Activated CD8-positive, alpha-beta memory T cell treated with anti-CD3 and anti-CD28 coated beads, Interleukin-2, amount 10 ng/mL, durations not matched to agents 7 days and 5 days (primary cell): ENCODE measurements at places on chromosomes 12 and 14. TPM values are rescaled to one million over a fixed set of nuclear protein-coding genes. Genes with fewer than 3 reads are reported as not detected.
A peak's percentile ranks its signal among the peaks of the same experiment; 100 is the strongest.

DNA sequence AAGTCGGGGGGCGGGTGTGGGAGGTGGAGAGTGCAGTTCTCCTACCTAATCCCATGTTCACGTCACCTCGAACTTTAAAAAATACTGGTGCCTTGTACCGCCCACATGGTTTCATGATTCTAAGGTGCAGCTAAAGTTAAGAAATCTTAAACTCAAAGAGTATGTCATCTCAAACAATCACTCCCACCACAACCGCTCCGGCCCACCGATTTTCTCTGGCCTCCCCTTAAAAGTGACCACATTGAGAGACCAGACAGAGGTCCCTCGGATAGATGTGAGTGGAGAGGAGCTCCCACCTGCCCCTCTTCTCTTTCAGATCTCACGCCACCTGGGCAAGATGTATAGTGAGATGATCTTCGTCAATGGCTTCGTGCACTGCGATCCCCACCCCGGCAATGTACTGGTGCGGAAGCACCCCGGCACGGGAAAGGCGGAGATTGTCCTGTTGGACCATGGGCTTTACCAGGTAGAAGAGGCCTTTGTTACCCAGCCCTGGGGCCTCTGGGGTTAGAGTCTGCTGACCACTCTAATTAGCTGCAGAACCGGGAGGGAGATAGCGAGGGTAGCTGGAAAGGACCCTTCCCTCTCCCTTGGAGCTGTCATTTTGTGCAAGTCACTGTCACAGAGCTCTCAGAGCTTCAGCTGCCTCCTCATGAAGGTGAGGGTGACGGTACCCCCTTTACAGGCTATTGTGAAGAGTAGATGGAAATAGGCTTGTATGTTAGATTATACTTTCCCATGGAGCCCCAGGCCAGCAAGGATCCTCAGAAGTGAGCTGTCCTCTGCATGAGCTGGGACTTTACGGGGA, 124.4 kb downstream of the ADCK1 start:
- no peak overlapping the region for H3K27ac ChIP-seq
- no peak overlapping the region for H3K4me3 ChIP-seq
- no peaks in the 10 kb centered on the region for H3K36me3 ChIP-seq
- DNase-seq = no peak

GRCh38 chr14:97703006-97703760, 906.0 kb downstream of the VRK1 start:
- peak overlapping the region; percentile 94 for H3K27ac ChIP-seq
- no peaks in the 10 kb centered on the region for H3K27me3 ChIP-seq
- H3K36me3 ChIP-seq = peaks cover 21% of the 10 kb centered on the region
- H3K4me3 ChIP-seq = peak overlapping the region; percentile 40

- no peak for DNase-seq
- H3K27me3 ChIP-seq = peaks cover 4% of the 10 kb centered on the region
- no peak overlapping the region for H3K4me3 ChIP-seq
Measured at GRCh38 chr12:3882406-3882805, 9.2 kb upstream of the PARP11 start.

DNA sequence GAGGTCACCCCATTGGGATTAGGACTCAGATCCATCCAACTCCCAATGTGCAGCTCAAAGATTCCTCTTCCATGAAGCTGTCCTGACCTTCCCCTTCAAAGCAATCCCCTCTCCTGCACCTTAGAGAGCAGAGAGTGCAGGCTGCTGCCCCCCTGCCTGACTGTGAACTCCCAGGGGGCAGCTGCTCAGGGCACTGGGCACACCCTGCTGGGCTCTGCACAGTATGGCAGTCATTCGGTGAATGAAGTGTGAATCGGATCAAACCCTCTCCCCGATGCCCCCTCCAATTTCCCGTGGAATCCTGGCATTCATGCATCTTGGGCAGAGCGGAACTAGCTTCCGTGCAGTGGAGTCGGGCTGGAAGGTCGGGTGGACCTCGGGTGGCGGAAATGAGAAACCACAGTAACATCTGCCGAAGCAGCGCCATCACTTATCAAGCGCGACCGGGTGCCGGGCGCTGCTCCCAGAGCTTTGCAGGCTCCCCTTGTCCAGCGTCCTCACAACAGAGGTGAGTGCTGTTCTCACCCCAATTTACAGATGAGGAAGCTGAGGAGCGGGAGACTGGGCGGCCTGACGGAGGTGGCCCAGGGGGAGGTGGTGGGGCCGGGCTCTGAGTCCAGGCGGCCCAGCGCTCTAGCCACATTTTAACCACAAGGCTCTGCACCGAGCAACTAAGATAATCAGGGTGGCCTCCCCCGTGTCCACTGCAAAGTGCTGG, 14.7 kb downstream of the GALNT9 start:
- no peaks in the 10 kb centered on the region for H3K27me3 ChIP-seq
- no peak overlapping the region for H3K27ac ChIP-seq
- no peak for DNase-seq
- H3K36me3 ChIP-seq = peaks cover 3% of the 10 kb centered on the region
- H3K4me3 ChIP-seq = no peak overlapping the region
- no peaks in the 10 kb centered on the region for H3K4me1 ChIP-seq

DNA sequence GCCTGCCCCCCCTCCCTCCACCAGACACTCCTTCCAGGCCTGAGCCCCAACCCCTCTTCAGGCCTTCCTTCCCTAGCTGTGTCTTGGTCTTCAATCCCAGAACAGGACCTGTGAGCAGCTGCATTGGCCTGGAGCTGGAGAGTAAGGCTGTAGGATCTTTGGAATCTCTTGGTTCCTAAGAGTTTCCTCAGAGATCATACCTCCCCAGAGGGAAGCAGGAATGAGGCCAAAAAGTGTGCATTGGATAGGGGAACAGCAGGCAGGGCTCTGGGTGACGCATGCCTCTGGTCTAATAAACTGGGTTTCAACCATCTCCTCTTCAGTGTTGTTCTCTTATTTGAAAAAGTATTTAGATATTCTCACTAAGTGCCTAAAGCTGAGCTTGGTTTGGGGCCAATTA, 1.8 kb upstream of the SMARCD1 start:
- H3K27me3 ChIP-seq = no peaks in the 10 kb centered on the region
- peak overlapping the region; percentile 74 for H3K27ac ChIP-seq
- peaks cover under 1% of the 10 kb centered on the region for H3K36me3 ChIP-seq
- DNase-seq = no peak
- peak overlapping the region; percentile 61 for H3K4me3 ChIP-seq
- peaks cover 31% of the 10 kb centered on the region for H3K4me1 ChIP-seq

- DNase-seq = no peak
- no peaks in the 10 kb centered on the region for H3K36me3 ChIP-seq
- peaks cover 18% of the 10 kb centered on the region for H3K4me1 ChIP-seq
- peaks cover 19% of the 10 kb centered on the region for H3K27me3 ChIP-seq
- no peak overlapping the region for H3K27ac ChIP-seq
- no peak overlapping the region for H3K4me3 ChIP-seq
Measured at GRCh38 chr12:12877781-12878455, 13.4 kb upstream of the GPRC5A start.

DNA sequence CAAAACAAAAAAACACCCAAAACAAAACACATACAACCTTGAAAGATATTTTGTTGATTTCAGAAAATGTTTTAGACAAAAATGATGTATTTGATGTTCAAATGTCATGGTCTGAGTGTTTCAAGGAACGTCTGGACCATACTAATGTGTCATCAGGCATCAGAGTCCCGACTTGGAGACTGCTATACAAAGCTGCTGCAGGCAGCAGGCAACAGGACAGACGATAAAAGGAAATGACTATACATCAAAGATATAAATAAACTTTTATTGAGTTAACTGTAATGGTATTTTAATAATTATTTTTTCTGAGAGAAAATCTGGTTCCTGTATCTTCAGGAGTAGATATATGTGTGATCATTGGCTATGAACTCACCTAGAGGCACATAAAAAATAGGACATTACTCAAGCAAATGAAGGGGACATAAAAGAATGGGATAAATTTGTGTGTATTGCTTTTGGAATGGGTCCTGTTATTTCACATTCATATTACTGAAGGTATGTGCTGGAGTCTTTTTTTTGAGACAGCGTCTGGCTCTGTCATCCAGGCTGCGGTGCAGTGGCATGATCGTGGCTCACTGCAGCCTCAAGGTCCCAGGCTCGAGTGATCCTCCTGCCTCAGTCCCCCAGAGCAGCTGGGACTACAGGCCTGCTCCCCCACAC, 87.3 kb upstream of the HECTD1 start:
- H3K4me3 ChIP-seq = no peak overlapping the region
- DNase-seq = no peak
- no peaks in the 10 kb centered on the region for H3K4me1 ChIP-seq

Gene TMEM229B
- total RNA-seq = 5.1 TPM

Gene ZNF705A
- total RNA-seq = not detected

Gene NEUROD4
- total RNA-seq = not detected

Gene TMEM253
- total RNA-seq = not detected

Gene TPH2
- total RNA-seq = not detected
